ENCODE measurements at places on chromosomes 3 and 15.

- peak; percentile 75 for DNase-seq
Measured at GRCh38 chr3:84440291-84440690, 518.5 kb upstream of the CADM2 start.

GRCh38 chr3:159987291-159987711 lies 1.3 kb upstream of the IL12A start:
- DNase-seq = no peak

DNA sequence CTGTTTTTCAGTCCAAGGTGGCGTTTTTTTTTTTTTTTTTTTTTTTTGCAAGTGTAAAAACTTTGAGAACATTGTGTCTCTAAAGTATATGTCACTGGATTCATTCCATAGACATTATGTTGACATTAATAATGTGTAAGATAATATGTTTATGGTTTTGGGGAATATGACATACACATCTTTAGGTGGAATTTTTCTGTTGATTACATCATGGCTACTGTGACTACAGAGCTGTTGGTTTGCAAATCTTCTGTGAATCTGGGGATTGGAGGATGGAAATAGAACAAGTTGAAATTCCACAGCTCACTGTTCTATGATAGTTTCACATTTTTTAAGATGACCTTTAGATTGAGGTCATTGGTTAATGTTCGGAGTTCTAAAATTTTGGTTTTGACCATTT lies 24.4 kb upstream of the PLSCR2 start:
- no peak for DNase-seq

- no peak for DNase-seq
Measured at GRCh38 chr3:87997298-87997697, 61.5 kb downstream of the CGGBP1 start.

DNA sequence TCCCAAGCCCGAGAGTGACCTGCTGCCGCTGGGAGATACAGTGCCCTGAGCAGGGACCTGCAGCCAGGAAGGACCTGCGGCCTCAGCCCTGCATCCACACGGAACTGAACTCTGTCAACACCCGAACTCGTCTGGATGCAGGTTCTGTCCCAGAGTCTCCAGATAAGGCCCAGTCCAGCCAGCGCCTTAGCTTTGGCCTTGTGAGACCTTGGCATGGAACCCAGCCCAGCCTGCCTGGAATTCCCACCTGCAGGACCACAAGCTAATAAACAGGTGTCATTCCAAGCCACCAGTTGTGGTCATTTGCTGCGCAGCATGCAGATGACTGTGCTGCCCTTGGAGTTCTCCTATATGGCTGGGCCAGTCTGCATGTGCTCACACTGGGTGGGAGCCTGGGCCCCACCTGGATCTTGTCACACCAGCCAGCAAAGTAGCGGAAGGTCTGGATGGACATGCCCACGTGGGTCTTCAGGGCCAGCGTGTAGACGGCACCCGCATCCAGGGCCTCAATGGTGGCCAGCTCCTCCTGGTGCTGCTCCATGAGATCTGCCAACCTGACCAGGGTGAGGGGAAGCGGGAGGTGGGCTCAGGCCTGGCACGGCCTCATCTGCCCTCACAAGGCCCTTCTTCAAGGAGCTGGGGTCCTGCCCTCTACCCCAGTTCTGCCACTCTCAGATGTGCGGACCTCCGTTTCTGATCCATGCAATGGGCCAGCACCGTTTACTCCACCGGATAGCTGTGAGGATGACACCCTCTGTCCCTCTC lies 47.2 kb upstream of the SLC41A3 start:
- DNase-seq = no peak

Measured in NCI-H524 (cell line).